Muscle of back (tissue), 13 donors: ENCODE measurements at places on chromosomes 1 and 21.

GRCh38 chr1:197197430-197197997, 51.0 kb upstream of the ASPM start:
- no peak for DNase-seq

DNA sequence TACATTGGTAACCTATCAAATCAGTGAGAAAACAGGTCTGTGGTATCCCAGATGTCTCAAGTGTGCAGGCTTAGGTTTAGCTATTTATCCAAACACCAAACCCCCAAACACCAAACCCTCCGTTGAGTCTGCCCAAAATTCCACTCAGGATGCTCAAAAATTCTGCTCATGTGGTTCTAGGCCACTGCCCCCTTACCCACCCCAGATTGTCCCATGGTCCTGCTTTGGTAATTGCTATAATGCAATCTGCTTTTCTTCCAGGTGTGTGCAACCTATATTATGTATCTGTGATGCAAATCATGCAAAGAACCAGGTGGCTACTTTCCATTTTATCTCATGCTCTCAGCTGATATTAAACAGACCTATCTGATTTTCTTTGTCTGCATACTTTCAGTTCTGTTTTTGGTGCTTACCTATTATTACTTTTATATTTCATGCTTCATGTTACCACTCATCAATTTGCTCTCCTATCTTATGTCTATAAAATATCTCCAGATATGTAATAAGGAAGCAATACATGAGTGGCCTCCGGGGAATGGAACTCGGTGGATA, 123.7 kb downstream of the TOMM20 start:
- DNase-seq = no peak

GRCh38 chr1:38680801-38681510, 178.6 kb downstream of the RRAGC start:
- DNase-seq = no peak

GRCh38 chr1:231424950-231425805, 3.1 kb upstream of the EGLN1 start:
- no peak for DNase-seq

DNA sequence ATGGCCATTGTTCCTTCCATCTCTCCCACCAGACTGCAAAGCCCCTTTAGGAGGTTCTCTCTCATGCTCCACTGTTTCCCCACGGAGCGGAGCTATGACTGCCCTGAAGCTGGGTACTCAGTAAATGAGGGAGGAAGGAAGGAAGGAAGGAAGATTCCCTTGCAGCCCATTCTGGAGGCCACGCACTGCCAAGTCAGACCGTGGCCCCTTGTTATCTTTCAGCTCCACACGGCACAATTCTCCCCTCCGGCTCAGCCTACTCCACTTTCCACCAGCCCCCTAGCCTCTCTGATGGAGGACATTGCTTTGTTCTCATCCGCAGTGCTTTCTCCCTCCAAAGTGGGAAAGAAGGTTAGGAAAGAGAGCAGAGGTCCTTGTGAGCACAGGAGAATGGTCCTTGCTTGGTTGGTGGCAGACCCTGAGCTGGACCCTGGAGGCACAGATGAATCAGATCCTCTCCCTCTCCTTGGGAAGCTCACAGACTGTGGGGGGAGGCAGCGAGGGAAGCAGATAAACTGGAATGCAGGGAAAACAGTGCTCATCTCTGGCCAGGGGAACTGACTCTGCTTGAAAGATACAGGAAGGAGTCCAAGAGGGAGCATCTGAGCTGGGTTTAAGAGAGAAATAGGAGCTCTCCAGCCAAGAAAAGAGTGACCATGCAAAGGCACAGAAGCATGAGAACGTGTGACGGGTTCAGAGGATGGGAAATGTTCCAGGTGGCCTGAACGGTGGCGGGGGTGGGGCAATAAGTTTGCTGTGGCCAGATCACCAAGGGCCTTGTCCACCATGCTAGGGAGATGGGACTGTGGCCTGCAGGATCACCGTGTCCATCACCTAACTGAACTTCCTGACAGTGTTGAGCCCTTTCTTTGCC, 52.6 kb downstream of the GLIS1 start:
- DNase-seq = no peak

- DNase-seq = peak; percentile 80
Observed at GRCh38 chr1:221100611-221101010, 221.4 kb downstream of the HLX start.

DNA sequence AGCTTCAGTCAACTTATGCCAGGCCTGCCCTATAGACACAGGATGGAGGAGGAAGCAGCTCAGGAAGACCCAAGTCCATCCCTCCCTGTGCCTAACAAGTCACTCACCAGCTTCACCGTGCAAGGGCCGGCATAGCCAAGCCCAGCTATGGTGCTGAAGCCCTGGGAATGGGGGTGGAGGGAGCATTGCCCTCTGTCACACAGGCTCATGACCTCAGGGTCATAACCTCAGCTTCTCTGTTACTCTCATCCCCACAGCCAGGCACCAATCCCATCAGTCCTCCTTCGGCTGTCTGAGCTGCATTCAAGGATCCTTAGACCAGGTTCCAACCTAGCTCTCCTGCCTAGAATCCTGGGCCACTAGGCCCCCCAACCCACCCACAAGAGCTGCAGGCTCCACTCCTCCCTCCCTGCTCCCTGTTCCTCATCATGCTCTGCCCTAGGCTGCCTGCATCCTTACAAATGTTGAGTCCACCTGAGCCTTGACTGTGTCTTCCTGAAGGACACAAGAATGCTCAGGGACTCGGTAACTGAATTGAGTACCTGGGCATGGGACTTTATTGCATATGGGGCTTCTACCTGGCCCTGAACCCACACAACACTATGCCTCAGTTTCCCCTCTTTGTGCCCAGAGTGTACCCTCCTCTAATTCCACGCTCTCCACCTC, 1.7 kb downstream of the CD244 start:
- no peak for DNase-seq

DNA sequence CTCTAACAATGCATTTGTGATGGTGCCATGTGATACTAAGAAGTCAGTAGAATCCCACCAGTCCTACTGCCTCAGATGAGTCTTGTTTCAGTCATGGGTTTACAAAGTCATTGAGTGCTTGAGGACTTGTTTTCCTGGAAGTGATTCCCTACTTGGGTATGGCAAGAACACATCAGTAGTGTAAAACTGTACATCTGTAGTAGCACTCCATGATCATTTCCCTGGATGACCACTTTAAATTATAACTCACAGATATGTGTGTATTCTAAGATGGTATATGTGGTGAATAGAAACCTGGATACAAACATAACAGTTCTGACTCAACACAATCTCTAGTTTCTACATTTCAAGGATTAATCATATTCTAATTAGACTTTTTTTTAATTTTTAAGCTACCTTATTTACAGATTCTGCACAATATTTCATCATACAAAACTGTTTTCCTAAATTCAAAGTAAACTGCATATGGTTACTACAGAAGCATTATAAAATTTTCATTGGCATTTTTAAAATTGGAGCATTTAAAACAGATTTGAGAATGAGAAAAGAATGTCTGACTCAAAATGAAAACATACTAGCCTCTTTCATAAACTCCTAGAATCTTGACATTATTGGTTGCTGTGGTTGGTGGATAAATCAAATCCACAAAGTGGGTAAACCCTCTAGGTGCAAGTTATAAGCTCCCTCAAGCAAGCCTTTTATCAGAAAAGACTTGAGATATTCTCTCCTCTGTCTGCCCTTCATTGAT, 6.8 kb upstream of the PSMG1 start:
- no peak for DNase-seq

DNA sequence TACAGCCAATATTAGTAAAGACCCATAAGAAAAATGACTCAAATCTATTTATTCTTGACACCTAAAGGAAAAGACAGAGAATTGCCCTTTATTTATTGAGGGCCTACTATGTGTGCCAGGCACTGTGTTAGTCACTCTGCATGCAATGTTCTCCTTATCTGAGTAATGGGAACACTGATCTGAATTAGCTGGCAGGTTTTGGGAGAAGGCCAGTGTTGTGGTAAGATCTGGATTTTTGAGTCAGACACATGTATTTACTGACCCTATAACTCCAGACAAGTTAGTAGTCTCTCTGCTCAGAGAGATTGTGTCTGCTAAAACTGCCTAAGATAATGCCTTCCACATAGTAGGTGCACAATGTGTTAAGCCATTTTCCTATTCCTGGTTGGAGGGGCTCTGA, 17.3 kb downstream of the LCE4A start:
- no peak for DNase-seq

- no peak for DNase-seq
Observed at GRCh38 chr21:46172863-46173528, 11.3 kb downstream of the SPATC1L start.

GRCh38 chr1:178055093-178055492, 38.8 kb upstream of the RASAL2 start:
- no peak for DNase-seq

GRCh38 chr1:105087506-105087905, 1337.8 kb downstream of the AMY1C start:
- DNase-seq = no peak

DNA sequence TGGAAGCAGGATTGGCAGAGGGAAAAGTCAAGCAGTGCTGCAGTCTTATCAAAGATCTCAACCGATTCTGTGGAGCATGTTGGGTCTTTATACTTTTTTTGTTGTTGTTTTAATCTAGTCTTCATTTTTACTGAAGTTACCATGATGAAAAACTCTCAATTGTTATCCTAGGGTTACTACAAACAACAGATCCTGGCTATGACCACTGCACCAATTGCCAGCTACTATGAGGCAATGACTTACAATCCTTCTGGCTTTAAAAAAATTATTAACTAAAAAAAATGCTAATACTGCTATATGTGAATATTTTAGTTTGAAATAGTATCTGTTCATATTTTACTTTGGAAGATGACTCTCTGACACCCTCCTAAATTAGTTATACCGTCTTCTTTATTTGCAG, 145.9 kb downstream of the CNIH3 start:
- DNase-seq = no peak

GRCh38 chr1:9324246-9325096, 31.8 kb downstream of the SPSB1 start:
- DNase-seq = no peak

- DNase-seq = no peak
Observed at GRCh38 chr1:34057347-34058130, 107.5 kb downstream of the CSMD2 start.

DNA sequence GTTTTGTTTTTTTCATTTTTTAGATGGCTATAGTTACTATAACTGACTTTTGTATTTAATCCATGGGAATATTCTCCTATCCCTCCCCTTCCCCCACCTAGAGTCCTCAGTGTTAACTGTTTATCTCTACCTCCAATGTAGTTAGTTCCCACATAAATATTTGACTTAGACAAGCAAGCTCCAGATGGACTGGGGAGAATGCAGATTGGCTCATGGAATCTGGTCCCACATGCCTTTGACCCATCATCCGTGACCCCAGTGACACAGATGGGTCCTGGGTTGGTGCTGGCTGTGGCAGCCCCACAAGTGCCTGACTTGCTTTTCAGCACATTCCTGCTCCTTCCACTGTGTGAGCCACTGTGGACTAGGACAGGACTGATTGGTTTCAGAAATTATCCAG, 41.8 kb downstream of the ATP2B4 start:
- no peak for DNase-seq

DNA sequence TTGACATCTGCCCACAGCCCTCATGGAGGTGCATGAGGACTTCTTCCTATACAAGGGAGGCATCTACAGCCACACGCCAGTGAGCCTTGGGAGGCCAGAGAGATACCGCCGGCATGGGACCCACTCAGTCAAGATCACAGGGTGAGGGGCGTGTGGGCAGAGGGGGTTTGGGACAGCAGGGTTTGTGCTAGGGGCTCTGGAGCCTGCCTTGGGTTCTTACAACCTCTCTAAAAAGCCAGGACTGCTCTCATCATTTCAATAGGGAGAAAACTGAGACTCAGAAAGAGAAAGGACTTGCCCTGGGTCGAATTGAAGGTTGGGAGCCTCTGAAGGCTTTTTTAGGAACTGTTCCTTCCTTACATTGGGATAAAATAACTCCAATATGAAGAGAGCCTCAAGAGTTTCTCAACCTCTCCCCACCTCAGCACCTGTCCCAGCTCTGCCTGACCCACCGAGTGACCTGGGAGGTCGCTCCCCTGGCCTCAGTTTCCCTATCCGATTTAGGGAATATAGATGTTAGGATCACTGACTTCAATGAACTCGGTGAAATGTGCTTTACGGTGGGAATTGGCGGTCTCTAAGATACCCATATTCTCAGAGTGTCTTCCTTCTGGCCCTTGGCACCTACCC, 9.5 kb downstream of the TINAGL1 start:
- DNase-seq = no peak

GRCh38 chr1:55803429-55803828, 588.3 kb upstream of the USP24 start:
- DNase-seq = no peak

DNA sequence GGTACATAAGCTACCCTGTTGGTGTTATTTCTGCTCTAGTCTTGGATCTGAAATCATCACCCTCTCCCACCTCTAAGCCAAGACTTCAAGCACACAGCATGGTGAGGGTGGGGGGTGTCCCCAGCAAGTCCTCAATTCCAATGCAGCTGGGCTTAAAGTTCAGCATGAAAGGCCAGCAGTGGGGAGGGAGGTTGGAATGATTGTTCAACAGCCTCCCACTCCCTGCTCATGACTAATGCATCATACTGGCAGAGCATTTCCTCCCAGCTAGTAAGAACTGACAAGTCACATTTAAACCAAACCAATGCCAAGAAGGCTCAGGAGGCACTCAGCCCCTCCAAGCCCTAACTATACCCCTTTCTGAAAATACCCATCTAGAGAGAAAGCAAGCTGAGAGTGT, 50.1 kb downstream of the TIAM1 start:
- DNase-seq = no peak

DNA sequence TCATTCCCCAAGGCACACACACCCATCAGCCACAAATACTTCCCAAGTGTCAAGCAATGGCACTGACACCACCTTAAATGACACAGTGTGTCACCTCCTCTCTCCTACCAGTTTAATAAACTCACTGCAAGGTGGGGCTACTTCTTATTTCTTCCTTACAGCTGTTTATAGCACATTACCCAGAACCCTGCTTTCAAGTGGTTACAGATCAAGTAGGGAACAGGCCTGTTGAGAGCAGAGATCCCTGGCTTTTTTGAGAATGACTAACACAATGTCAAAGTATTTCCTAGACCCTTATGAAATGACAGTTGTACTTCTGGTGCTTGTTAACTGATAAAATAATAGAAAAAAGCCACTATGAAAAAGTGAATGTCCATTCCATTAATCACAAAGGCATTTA, 19.8 kb downstream of the ZBTB17 start:
- DNase-seq = no peak

- no peak for DNase-seq
Observed at GRCh38 chr21:42737951-42738590, 84.7 kb downstream of the PDE9A start.

DNA sequence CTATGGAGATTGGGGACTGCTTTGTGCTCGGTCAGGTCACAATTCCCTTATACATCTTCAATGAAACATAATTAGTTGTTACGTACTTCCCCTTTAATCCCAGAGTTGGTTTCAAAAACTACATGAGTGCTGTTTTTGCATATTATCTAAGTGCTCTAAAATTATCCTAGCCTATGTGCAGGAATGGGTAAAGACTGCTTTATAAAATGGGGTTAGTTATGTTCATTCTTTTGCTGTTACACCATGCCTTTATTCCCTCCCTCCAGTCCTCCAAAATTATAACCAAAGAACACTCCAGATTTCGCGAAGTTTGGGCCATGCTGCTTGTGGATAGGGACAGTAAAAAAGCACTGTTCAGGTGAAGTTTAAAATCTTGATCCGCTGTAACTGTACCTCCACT, 173.9 kb upstream of the SNX7 start:
- no peak for DNase-seq

- DNase-seq = no peak
Observed at GRCh38 chr21:46052703-46053651, 44.9 kb upstream of the COL6A2 start.
